ENCODE measurements at places on chromosomes 5 and 9.
A peak's percentile ranks its signal among the peaks of the same experiment; 100 is the strongest.

GRCh38 chr5:68843624-68844364 is 250.0 kb upstream of the SLC30A5 start:
- DNase-seq: no peak

DNA sequence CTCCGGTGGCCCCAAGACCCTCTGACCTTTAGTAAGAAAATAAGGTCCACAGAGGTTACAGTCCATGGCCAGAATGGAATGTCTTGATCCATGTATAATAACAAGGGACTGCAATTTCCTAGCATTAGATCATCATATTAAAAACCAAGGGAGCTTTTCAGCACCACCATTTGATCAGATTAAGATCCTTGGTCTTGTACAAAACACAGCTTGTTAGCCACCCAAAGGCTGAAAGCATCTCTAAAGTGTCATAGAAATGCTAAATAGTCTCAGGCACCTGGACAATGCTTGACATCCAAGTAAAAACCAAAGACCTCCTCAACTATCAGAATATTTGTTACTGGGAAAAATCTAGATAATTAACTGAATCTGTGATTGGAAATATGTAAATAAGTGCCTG is 50.3 kb upstream of the VPS13A start:
- no peak for DNase-seq

- no peak for DNase-seq
These were observed 1.9 kb downstream of the IRX2 start for GRCh38 chr5:2749514-2750025.

GRCh38 chr9:137446851-137447471 is 5.8 kb upstream of the ENTPD8 start:
- no peak for DNase-seq

DNA sequence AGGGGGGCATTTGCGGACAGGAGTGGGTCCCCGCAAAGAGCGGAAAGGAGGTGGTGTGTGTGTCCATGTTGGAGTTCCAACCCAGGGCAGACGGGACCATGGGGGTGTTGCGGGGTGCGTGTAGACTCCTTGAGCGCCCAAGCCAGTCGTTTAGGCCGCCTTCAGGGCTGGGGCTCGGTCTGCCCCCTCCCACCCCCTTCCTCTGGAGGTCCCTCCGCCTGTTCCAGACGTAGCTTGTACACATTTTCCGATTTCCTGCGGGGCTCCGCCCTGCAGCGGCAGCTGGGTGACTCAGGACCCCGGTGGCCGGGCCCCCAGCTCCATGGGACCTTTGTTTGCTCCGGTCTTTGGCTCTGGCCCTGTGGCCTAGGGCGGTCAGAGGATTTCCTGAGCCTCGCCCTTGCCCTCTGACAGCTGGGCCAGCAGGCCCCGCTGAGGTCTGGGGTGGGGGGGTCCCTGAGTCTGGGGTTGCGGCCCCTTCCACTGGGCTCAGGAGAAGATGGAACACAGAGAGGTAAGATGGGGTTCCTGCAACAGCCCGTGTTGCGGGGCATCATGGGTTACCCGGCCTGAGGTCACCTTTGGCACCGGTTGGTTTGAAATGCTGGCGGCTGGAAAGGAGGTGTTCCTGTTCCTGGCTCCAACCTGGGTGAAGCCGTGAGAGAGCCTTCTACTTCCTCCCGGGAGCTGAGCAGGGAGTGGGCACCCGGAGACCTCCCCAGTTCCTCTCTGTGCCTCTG is 1.5 kb downstream of the PKN3 start:
- DNase-seq: no peak

GRCh38 chr5:142783601-142784341 is 13.6 kb downstream of the ARHGAP26 start:
- DNase-seq: peak; percentile 52

- DNase-seq: no peak
These were observed 270.2 kb upstream of the RASA1 start for GRCh38 chr5:86997516-86997915.

GRCh38 chr5:32933692-32934091 is 222.6 kb downstream of the NPR3 start:
- no peak for DNase-seq

DNA sequence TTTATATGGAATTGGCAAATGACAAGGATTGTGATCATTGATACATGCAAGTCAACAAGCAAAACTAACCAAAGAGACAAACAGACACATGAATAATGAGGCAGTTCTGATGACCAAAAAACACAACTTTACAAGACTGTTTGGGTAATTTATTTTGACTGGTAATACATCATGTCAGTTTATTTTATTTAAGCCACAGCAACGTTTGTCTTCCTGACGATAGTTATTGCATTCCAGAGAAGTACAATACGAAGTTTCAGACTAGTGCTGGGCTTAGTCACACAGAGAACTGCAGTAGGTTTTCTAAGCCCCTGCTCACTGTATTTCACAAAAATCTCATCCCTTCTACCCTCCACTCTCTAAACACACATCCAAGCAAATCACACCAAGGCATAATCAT is 514.2 kb downstream of the RAB3C start:
- DNase-seq: no peak

- no peak for DNase-seq
These were observed 224.6 kb downstream of the PLK2 start for GRCh38 chr5:58235299-58235698.

- DNase-seq: no peak
These were observed 90.6 kb upstream of the STARD4 start for GRCh38 chr5:111602817-111603445.

DNA sequence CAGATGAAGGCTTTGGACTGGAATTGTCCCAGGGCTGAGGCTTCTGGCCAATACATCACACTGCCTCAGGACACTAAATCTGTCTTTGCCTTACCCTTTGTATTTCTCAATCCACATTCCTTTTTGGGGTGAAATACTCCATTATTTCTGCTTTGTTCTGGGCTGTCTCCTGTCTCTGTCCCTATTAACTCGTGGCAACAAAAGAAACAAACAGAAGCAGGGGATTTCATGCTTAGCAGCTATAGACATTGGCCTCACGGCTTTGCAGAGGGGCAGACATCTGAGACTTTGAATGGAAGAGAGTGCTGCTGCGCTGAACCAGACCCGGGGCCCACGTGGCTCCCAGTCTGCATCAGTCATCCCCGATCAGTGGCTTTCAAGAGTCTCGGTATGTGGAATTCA is 129.7 kb downstream of the ARL15 start:
- no peak for DNase-seq

GRCh38 chr5:173967241-173967640 is 21.7 kb upstream of the C5orf47 start:
- DNase-seq: no peak

GRCh38 chr9:108278341-108278740 is 577.4 kb downstream of the ACTL7B start:
- no peak for DNase-seq

DNA sequence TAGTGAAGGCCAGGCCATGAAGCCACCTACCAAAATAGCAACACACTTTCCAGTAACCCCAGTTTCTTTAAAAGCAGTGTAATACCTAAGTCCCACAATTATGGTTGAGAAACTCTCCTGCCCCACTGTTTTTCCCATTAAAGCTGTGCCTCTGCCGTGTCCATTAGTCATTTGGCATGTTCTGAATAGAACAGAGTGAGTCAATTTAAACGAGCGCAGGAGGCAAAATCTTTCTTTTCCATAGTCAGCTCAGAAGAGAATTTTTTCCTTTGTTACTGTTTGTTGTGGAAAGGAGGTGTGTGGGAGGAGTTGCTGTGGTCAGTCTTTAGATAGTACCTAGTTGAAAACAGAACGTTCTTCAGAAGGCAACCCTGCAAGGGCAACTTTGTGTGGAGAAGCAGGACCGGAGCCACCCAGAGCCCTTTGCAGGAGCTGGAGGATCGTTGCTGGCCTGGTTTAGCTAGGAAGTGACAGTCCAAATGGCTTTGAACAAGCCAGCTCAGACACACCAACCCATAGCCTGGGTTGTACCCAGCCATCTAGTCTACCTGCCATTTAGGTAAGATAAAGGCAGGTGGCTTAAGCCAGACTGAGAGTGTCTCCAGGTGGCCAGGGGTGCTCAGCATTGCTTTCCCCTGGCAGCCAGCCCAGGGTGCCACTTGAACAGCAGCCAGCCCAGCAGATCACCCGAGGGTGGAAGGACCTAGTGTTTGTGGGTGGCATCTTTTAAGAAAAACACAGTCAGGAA is 30.4 kb downstream of the GADD45G start:
- DNase-seq: no peak

GRCh38 chr5:8644377-8644776 is 775.4 kb downstream of the MTRR start:
- no peak for DNase-seq

GRCh38 chr5:22998774-22999173 is 145.6 kb upstream of the CDH12 start:
- DNase-seq: peak; percentile 24

DNA sequence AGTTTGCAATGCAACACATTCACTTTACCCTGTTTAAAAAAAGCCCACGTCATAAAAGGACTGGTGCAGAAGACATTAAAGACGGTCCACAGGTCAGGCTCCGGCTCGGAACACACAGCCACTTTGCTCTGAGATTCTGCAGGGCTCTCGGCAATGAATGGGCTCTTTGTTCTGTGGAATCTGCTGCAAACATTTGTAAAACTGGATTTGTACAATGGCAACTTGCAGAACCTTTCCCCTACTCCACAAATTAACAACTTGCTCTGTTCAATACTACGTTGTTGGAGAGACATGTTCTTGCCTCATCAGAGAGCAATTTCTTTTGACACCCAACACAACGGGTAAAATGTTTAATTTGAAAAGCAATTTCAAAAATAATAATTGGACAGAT is 13.0 kb upstream of the NR5A1 start:
- DNase-seq: no peak

DNA sequence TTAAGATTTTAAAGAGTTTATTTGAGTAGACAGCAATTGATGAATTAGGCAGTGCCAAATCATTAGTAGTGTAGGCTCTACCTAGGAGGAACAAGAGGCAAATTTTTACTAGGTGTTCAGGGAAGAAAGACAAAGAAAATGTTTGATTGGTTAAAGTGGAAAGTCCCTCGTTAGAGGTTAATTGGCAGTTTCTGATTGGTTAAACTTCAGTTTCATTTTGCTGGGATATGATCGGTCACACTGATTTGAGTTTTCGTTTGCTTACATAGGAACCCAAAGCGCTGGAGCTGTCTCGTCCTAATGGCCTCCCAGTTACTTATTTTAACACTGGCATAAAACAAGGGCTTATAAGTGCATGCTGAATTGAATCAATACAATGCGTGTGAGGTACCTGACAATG is 15.1 kb downstream of the DMAC1 start:
- DNase-seq: peak; percentile 38

DNA sequence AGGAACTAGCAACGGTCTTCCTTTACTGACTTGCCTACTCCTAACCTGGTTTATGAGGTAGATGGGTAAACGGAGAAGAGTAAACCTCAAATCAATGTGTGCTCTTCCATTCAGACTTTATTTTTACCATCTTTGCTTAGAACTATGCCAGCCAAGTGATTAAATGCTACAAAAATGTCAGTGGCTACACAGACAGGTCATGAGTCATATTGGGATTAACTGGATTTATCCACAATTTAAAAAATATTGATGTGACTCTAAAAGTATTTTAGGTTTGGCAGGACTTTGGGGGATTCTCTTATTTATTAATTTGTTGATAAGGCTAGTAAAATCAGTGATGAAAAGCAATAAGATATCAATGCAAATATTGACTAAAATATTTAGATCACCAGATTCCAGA is 275.0 kb downstream of the PLK2 start:
- no peak for DNase-seq

- DNase-seq: no peak
These were observed 37.8 kb upstream of the UNC5A start for GRCh38 chr5:176772271-176773210.

DNA sequence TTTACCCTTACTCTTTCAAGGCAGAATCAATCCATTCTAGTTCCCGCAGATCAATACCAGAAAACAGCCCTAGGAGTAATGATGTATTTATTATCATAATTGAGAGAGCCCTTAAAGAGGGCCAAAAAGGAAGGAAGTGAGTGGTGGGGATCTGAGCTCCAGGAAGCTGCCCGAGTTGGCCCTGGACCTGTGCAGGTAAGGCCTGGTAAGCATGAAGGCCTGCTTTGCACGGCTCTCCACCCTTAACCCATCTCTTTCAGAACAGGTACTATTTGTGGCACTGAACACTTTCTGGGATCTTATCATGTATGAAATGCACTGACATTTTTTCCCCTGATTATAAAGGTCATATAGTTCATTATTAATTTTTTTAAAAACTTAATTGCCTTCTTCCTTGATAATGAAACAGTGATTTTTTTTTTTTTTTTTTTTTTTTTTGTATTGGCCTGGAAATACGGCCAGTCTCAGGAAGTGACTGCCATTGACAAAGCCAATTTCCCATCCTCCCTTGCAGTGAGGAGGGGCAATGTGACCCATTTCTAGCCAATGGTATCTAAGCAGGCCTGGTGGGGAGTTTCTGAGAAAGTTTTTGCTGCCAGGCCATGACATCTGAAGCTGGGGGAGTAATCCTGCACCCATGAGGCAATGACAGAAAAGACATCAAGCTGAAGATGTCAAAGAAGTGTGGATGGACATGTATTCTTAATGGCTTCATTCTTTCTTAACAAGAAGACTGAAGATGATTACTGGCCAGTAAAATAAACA is 6.3 kb upstream of the MVB12B start:
- DNase-seq: no peak

GRCh38 chr5:176559683-176560082 is 10.5 kb downstream of the CDHR2 start:
- DNase-seq: no peak

- peak; percentile 57 for DNase-seq
These were observed 1.2 kb downstream of the RNF14 start for GRCh38 chr5:141969783-141970771.

DNA sequence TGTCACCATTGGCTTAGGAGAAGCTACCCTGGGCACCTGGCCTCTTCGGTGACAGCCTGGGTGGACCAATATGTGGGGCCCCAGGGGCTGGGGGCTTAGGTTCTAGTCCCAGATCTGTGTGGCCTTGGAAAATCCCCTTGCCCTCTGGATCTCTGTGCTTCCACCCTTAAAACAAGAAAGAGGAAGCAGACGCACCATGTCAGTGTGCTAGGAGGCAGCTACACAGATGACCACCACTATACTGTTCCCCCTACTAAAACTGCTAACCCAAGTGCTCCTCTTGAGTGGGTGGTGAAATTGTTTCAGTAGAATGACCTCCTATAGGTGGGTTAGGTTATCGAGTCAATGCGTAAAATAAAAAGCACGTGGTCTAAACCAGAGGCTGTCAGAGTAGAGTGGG is 31.0 kb downstream of the AFAP1L1 start:
- DNase-seq: no peak

GRCh38 chr5:14376789-14377188 is 204.8 kb upstream of the OTULINL start:
- DNase-seq: no peak

- DNase-seq: no peak
These were observed 286.6 kb upstream of the POU5F2 start for GRCh38 chr5:94028001-94028400.

GRCh38 chr9:127122176-127123063 is at the start of gene ANGPTL2:
TSS of gene ANGPTL2 (minus strand) at chr9:127122635. CDS start at chr9:127108731, 13,904 bp downstream.
- no peak for DNase-seq

GRCh38 chr9:36987409-36987808 is 46.7 kb downstream of the PAX5 start:
- DNase-seq: no peak

All from GM12878 (cell line).